ENCODE measurements at places on chromosomes 5 and 9.
A peak's percentile ranks its signal among the peaks of the same experiment; 100 is the strongest.

DNA sequence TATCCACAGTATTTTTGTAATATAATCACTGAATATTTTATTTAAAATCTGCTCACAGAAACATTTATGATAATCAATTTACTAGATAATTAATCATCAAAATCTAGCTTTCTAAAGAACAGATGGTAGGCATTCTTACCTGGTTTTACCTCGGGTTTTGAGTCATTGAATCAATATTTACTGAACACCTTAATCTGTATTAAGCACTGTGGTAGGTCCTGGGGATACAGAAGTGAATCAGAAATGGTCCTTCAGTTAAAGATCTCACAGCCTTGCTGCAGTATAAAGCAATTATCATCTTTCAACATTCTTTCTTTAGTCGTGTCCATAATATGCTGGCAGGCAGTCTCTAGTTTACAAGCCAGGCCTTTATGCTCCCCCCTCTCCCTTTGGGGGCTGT lies 2.0 kb upstream of the MEIKIN start:
- no peak for DNase-seq

DNA sequence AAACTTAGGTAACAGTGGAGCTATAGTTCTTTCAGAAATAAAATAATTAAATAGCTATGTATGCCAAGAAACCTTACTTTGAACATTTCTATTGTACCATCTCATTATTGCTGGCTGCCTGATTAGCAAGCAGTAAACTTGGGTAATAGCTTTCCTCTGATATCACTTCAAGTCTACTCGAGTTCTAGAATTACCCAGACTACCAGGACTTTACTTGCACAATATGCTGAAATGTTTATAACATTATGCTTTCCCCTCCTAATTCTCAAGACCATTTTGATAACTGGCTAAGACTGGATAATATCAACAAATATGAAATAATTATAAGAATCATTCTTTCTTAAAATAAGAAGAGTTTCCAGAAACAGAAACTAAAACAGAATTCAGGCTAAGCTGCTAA lies 512.6 kb downstream of the RAB3C start:
- DNase-seq = no peak

GRCh38 chr9:106980551-106981101 lies 117.7 kb downstream of the ZNF462 start:
- DNase-seq = no peak

DNA sequence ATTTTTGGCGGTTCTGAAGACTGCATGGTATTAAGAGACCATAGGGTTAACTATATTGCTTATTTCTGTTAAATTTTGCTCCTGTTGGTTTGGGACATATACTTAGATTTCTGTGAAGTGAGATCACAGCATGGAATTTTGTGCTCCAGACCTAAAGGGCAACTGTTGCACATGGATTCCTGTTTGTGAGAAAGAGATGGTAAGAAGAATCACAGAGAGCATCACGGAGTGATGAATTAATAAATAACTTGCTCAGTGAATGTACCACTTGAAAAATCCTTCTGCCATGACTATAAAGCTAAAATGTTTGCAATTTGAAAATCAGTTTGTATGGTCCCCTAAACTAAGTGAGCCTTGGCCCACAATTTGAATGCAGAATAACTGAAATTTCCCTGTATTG lies 4.5 kb downstream of the PSAT1 start:
- DNase-seq = no peak

DNA sequence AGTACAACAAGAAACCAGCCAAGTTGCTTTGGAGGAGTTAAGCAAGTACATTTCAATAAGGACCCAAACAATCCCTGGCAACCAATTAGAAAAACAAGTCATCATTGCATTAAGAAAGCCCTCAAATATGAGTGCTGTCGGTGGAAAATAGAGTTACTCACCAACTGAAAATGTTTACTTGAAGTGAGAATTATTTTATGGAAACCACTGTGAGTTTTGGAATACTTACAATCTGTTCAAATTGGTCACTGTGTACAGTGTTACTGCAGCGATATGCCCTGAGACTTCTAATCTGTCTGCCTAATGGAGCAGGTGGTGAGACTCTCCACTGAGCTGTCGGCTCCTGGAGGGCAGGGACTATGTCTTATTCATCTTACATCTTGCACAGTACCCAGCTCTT lies 1073.2 kb upstream of the DMAC1 start:
- DNase-seq = no peak

GRCh38 chr9:101495810-101496209 lies 37.8 kb upstream of the RNF20 start:
- DNase-seq = no peak

- no peak for DNase-seq
Observed at GRCh38 chr5:133730866-133731265, 118.5 kb upstream of the FSTL4 start.

GRCh38 chr9:131972889-131973288 lies 106.8 kb downstream of the MED27 start:
- no peak for DNase-seq

DNA sequence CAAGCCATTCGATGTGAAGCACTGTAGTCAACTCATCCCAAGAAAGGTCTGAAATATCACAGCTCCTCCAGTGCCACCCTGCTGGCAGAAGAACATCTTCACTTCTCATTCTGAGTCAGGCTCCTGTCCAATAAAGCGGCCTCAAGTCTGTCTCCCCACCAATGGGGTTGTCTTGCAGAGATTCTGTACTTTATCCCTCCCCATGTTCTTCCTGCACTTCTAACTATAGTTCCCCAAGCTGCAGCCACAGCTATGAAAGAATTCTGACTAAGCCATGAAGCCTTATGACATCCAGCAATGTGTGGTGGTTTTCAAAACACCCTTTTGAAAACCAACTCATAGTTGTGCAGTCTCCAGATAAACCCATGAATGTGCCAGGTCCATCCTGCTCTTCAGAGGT lies 6.8 kb downstream of the MACROH2A1 start:
- DNase-seq = no peak

DNA sequence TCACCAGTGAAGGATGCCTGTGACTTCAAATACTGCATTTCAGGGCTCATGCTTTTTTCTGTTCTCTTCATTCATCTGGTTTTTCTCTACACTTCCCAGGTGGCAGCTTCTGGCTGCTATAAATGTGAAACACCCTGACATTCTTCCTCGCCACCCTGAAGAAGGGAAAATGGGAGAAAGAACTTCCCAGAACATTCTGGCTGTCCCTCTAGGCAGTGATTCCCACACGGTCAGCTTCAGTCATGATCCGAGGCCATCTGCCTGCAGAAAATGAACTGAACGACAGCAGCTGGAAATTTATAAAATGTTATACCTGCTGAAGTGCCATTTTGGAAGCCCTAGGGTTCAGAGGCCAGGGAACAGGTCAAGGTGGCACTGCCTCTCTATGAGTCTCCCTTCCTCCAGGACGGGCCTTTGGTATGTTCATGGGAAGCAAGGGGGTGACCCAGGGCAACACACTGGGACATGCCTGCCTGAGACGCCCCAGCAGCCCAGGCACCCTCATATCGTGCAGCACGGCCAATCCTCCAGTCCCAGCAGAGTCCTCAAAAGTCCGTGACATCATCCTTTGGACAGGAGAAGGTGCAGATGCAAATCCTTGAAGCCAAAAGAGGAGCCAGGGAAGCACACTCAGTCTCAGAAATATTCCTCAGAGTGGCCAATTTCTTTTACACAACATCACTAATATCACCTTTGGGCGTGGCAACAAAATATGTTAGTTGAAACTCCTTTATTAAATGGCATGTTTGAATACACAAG lies 107.1 kb downstream of the SEMA5A start:
- no peak for DNase-seq

DNA sequence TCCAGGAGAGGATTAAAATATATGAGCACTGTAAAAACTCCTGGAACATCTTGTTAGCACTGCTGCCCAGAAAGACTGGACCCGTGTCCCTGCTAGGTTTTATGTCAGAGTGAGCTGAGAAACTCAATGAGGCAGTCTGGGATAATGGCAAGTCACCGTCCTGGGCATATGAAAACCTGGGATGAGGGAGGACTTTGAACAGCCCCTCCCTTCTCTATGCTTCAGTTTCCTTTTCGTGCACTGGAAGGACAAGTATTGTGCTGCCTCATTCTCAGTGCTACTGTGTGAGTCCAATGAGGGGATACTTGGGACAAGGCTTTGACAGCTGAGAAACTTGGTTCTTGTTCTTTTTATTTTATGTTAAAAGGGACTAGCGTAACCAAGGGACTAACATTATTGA lies 143.0 kb upstream of the SHB start:
- no peak for DNase-seq

- no peak for DNase-seq
Observed at GRCh38 chr5:159034083-159034824, 65.5 kb downstream of the EBF1 start.

DNA sequence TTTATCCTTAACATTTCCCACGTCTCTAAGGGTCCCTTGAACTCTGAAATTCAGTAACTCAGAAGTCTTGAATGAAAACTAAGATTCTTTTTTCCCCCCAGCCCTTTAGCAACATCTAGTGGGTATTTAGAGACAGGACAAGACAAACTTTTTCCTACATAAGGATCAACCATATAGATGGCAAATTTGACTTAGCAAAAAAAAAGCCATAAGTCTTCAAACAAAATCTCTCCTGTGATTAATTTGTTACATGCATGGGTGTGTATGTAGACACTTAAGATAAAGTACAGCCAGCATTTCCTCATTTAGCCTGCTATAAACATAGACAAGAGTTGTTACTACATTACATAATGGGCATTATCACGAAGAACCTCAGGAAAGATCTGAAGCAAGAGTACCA lies 29.1 kb upstream of the ANKRD31 start:
- DNase-seq = peak; percentile 44

- no peak for DNase-seq
Observed at GRCh38 chr9:108668191-108668937, 187.4 kb downstream of the ACTL7B start.

DNA sequence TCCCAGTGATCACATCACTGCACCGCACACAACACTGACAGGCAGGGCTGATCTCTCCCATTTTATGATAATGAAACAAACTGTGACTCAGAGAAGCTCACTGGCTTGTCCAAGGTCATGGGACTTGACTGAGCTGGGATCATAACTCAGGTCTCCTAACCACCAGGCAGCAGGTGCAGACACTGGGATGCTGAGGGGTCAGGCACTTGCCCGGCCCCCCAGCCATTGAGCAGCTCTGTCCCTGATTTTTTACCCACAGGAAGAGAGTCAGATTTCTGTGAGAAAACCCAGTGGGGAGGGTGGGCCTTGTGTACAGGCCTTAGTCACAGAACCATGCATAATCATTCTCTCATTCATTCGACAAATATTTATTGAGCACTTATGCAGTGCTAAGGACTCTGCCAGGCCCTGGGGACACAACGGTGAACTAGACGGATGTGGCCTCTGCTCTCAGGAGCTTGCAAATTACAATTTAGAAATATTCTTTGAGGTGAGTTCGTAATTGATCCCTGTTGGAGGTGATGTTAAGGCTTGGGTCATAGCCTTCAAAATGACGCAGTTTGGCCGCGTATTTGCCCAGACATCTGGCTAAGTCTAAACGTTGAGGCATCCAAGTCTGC lies 54.5 kb upstream of the TGFBR1 start:
- no peak for DNase-seq

- DNase-seq = no peak
Observed at GRCh38 chr9:101736717-101737116, 1.7 kb downstream of the GRIN3A start.

DNA sequence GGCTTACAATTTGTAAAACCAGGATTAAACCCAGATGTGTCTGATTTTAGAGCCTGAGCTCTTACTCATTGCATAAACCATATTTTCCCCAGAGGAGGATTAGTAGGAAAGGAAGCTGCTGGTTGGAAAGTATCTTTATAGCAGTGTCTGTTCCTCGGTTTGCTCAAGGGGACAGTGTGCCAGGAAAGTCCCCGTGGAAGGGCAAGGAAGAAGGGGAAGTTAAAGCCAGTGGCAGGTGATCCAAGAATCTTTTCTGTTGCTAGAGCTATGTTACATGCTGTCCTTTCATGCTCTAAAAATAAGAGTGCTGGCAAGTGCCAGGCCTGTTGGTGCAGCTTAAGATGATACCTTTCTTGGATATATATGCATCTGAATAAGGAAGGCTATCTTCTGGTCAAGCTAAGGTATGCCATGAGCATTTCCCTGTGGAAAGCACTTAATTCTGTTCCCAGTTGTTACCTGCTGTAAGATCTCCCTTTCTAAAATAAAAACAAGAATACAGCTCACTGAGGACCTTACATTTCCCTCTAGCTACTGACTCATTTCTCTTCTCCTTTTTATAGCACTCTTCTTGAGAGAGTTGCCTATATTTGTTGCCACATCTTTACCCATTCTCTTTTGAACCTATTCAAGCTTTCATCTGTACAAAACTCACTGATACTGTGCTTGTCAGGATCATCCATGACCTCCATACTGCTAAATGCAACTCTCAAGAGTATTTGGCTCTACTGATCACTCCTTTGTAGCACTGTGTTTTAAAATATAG lies 8.0 kb downstream of the PDCD1LG2 start:
- DNase-seq = no peak

- DNase-seq = no peak
Observed at GRCh38 chr5:149408252-149409099, 29.4 kb upstream of the IL17B start.

DNA sequence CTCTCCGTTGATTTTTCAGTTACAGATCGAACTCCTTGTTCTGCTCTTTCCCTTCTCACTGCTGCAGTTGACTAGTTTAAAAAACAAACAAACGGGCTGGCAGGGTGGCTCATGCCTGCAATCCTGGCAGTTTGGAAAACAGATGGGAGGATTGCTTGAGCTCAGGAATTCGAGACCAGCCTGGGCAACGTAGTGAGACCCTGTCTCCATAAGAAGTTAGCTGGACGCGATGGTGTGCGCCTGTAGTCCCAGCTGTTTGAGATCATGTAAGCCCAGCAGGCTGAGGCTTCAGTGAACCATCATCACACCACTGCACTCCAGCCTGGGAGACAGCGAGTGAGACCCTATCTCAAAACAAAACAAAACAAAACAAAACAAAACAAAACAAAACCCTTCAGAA lies 51.4 kb upstream of the NCS1 start:
- DNase-seq = no peak

DNA sequence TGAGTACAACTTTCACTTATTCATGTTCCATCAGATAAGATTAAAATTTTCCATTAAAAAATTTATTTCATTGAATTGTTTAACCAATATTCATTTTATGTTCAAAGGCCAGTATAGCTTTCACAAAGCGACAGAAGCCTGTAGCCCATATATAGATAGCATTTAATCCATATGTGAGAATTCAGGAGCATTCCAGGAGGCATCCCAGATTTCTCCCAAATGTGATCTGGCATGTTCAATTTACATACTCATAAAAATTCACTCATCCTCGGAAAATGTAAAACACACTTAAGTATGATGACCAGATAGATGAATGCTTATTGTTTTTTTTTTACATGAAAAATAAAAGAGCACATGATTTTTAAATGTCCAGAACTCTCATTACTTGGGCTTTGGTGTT lies 141.9 kb downstream of the MAPKAP1 start:
- no peak for DNase-seq

All from CD4-positive, alpha-beta T cell treated with Interleukin-12 subunit alpha and Interleukin-12 subunit beta, for 1 hour (primary cell).